CD14-positive monocyte (primary cell): ENCODE measurements at places on chromosomes 4 and X.

- no peaks in the 10 kb centered on the region for H3K27me3 ChIP-seq
- no peak for DNase-seq
- no peak overlapping the region for H3K27ac ChIP-seq
- no peaks in the 10 kb centered on the region for H3K36me3 ChIP-seq
Observed at GRCh38 chr4:160745126-160745525, 1418.7 kb downstream of the FSTL5 start.

- H3K27me3 ChIP-seq: no peaks in the 10 kb centered on the region
- H3K36me3 ChIP-seq: peaks cover 49% of the 10 kb centered on the region
- no peaks in the 10 kb centered on the region for H3K4me1 ChIP-seq
- H3K27ac ChIP-seq: no peak overlapping the region
Observed at GRCh38 chrX:49111791-49112190, 11.7 kb downstream of the GPKOW start.

DNA sequence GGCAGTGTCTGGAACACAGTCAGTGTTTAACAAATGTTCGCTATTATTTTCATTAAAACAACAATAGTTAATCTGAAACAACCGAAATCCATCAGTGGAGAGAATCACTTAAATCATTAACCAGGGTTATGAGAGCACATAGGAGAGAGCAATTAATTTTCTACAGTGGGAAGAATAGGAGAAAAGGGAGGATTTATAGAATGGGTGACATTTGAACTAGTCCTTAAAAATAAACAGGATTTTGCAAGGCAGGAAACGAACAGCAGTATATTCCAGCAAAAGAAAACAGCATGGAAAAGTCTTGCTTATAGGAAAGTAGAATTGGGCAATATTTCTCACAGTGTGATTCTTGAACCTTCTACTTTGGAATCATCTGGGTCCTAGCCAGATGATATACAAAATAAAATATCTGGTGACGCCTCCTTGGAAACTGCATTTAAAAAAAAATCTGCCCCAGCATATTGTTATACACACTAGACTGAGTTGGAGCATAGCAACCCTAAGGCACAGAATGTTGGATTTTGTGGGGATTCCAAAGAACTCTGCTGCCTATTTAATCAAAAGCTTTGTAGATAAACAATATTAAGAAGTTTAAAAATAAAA is 56.1 kb downstream of the INTS12 start:
- no peak for DNase-seq
- no peaks in the 10 kb centered on the region for H3K27me3 ChIP-seq

DNA sequence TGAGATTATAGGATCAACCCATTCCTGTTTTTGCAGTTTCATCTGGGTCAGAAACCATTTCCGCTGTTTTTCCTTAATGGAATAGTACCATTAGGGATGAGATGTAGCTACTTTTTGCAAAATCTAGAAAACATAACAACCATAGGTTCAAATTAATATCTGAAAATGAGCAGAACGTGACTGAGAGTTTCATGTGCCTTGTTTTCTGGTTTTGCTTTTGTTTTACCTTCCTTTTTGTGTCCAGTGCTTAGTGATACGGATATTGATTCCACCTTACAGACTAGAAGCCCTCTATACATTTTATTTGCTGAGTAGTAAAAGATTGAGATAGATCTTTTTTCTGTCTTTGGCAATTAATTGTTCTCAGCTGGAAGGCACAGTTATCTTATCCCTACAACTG is 46.5 kb downstream of the SNX25 start:
- H3K27ac ChIP-seq: no peak overlapping the region
- no peak for DNase-seq
- no peaks in the 10 kb centered on the region for H3K27me3 ChIP-seq
- peak overlapping the region; percentile 10 for H3K4me3 ChIP-seq
- no peaks in the 10 kb centered on the region for H3K4me1 ChIP-seq
- H3K36me3 ChIP-seq: no peaks in the 10 kb centered on the region

GRCh38 chr4:5954056-5954760 is 61.3 kb upstream of the CRMP1 start:
- no peaks in the 10 kb centered on the region for H3K4me1 ChIP-seq
- no peaks in the 10 kb centered on the region for H3K36me3 ChIP-seq
- DNase-seq: no peak
- no peaks in the 10 kb centered on the region for H3K27me3 ChIP-seq

DNA sequence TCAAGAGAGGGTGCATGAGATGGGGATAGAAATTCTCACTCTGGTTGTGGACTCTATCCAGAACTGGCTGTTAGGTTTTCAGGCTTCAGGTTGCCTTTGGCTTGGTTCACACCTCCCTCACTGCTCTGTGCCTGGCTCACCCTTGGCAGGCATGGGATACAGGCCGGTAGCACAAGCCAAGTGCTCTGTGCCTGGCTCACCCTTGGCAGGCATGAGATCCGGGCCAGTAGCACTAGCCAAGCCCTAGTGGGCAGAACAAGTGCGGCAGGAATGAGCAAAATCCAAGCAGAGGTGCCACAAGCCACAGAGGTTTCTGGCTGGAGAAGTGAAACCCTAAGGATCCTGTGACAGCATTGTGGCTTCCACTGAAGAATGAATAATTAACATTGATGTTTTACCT is 1642.3 kb downstream of the C4orf33 start:
- no peak for DNase-seq
- H3K27me3 ChIP-seq: no peaks in the 10 kb centered on the region
- no peaks in the 10 kb centered on the region for H3K36me3 ChIP-seq
- no peak overlapping the region for H3K4me3 ChIP-seq
- no peaks in the 10 kb centered on the region for H3K4me1 ChIP-seq
- no peak overlapping the region for H3K27ac ChIP-seq

DNA sequence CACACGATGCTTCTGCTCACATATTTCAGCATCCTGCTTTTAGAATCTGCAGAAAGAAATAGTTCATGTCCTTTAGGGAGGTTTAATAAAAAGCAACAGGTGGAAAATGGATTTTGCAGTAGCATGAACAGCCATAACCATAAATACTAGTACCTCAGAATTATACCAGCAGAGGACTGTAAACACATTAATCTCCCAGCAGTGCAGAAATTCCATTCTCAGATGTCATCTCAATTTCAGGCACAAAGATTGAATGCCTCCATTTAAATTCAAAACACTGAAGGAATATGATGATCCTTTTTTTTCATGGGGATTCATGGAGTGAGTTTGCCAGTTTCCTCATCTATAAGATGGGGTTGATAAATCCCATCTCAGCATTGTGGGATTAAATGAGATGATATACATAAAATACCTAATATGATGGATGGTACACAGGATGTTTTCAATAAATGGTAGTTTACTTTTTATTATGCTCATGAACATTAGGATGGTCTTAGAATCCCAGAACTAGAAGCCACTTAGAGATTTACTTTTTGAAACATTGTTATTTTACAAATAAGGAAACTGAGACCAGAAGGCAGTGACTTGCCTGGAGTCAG is 566 bp upstream of the LIMCH1 start:
- H3K36me3 ChIP-seq: no peaks in the 10 kb centered on the region
- H3K27me3 ChIP-seq: no peaks in the 10 kb centered on the region
- H3K4me1 ChIP-seq: peaks cover 11% of the 10 kb centered on the region
- no peak overlapping the region for H3K4me3 ChIP-seq
- no peak overlapping the region for H3K27ac ChIP-seq

DNA sequence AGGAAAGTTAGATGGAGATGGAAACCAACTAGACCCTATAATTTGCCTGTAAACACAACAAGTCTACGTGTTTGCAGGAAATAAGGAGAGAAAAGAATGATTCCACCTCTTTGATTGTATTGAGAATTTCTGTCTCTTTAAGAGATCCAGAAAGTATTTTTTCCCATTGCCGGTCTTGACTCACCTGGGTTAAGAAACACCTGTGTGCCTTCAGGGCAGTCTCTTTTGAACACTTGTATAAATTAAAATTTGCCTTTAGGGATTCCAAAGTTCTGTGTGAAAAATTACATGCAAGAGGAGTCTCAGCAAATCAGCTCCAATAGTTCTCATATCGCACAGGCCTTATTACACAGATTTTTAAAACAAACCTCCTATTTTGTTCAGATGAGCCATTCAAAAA is 46.0 kb upstream of the SMAD1 start:
- DNase-seq: no peak
- no peaks in the 10 kb centered on the region for H3K27me3 ChIP-seq
- no peaks in the 10 kb centered on the region for H3K4me1 ChIP-seq
- no peaks in the 10 kb centered on the region for H3K36me3 ChIP-seq
- no peak overlapping the region for H3K27ac ChIP-seq
- no peak overlapping the region for H3K4me3 ChIP-seq

- no peak overlapping the region for H3K27ac ChIP-seq
- H3K27me3 ChIP-seq: peaks cover 93% of the 10 kb centered on the region
- H3K4me1 ChIP-seq: no peaks in the 10 kb centered on the region
Observed at GRCh38 chr4:41746440-41747229, 1.9 kb downstream of the PHOX2B start.

DNA sequence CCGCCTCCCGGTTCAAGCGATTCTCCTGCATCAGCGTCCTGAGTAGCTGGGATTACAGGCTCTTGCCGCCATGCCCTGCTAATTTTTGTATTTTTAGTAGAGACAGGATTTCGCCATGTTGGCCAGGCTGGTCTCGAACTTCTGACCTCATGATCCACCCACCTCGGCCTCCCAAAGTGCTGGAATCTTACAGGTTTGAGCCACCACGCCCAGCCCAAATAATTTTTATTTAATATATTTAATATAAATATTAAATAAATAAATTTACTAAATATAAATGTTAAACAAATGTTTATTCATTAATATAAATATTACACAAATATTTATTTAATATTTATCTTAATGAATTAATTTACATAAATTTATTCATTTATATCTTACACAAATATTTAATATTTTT is 120.2 kb downstream of the SHOX start:
- no peak for DNase-seq
- H3K27ac ChIP-seq: no peak overlapping the region
- H3K4me3 ChIP-seq: no peak overlapping the region
- no peaks in the 10 kb centered on the region for H3K27me3 ChIP-seq

DNA sequence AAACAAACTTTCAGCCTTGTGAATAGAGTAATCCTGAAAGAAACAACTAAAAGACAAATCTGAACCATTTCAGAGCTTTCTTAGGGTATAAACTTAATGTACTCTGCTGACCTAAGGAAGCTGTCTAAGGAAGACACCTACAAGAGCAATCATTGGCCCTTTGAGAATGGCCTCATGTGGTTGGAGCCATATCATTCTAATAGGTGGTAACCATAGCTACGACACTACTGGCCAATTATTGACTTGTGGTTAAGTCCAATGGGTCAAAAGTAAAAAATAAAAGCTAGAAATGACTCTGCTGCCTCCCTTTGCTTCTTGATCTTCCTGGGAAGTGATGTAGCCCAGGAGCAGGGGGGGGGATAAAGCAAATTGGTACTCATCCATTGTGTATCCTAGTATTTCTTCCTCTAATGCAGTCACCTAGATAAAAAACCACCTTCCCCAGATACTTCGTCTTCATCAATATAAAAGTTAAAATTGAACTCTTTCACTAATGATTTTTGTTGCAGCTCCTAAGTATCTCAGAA is 547.0 kb downstream of the ARAP2 start:
- no peak overlapping the region for H3K4me3 ChIP-seq
- no peaks in the 10 kb centered on the region for H3K36me3 ChIP-seq
- DNase-seq: no peak
- H3K4me1 ChIP-seq: no peaks in the 10 kb centered on the region

DNA sequence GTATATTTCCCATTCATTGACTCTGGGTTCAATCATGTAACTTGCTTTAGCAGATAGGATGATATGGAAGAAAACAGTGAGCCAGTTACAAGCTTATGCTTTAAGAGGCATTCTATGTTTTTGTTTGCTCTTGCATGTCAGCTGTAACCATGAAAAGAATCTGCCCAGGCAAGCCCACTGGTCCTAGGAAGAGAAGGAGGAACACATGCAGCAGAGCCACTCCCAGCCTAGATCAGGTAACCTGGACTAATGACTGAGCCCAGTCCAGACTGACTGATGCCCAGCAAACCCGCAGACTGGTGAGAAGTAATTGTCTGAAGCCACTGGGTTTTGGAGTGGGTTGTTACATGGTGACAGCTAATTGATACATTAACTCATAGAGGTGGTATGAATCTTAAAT is 167.9 kb downstream of the COL4A6 start:
- DNase-seq: no peak
- H3K27ac ChIP-seq: no peak overlapping the region
- H3K36me3 ChIP-seq: no peaks in the 10 kb centered on the region
- H3K27me3 ChIP-seq: no peaks in the 10 kb centered on the region

- peaks cover 4% of the 10 kb centered on the region for H3K4me1 ChIP-seq
- H3K27ac ChIP-seq: no peak overlapping the region
- DNase-seq: no peak
- H3K36me3 ChIP-seq: no peaks in the 10 kb centered on the region
Observed at GRCh38 chr4:140854168-140854567, 98.0 kb upstream of the TBC1D9 start.

DNA sequence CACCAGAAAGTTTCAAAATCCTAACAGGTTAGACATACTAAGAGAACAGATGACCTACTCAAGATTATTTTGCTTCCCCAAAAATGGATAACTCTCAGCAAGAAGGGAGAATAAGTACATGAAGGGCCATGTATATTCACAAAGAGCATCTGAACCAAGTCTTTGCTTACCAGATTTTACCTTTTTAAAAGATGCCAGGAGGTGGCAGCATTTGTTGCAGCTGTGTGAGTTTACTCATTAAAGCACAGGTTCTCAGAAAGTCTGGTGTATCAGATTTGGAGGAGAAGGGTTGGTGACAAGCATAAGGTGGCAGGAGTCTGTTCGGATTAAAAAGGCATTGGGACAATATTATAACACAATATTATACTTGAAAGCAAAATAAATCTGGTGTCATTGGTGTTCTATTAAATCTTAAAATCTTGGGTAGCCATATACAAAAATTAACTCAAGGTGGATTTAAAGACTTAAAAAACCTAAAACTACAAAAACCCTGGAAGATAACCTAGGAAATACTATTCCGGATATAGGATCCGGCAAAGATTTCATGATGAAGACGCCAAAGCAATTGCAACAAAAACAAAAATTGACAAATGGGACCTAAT is 51.3 kb upstream of the NFKB1 start:
- no peak overlapping the region for H3K27ac ChIP-seq
- no peaks in the 10 kb centered on the region for H3K27me3 ChIP-seq
- H3K4me1 ChIP-seq: peaks cover 7% of the 10 kb centered on the region
- H3K36me3 ChIP-seq: no peaks in the 10 kb centered on the region
- DNase-seq: peak; percentile 49

GRCh38 chrX:119186763-119187162 is 49.3 kb upstream of the PGRMC1 start:
- H3K27me3 ChIP-seq: no peaks in the 10 kb centered on the region
- no peak overlapping the region for H3K27ac ChIP-seq
- H3K4me1 ChIP-seq: no peaks in the 10 kb centered on the region
- H3K4me3 ChIP-seq: no peak overlapping the region

DNA sequence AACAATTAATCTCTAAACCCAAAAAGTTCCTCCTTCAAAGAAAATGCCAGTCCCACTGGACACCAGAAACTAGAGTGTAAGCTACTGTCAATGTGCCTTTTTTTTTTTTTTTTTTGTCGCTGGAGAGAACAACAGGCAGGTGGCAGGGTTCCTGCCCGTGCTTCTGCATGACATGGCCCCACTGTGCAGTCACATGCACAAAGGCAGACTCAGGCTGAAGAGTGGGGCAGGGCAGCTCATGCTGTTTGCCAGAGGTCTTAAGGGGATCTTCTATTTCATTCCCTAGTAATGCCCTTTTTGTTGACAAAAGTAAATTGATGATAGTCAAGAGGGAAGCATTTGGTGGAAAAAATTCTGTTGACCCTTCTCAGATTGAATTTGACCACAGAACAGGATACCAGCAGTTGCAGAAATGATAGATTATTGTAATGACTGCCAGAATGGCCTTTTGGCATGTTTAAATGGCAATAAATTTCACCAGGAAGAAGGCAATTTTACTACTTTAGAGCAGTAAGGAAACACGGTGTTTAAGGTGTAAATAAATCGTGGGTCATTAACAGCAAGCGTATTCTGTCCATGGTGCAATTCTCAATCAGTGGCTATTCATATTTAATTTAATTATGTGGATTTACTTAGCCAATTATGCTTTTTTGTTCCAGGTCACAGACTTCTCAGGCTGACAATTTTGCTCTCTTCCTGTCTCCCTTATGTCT is 80.9 kb downstream of the NKX6-1 start:
- DNase-seq: no peak
- no peaks in the 10 kb centered on the region for H3K27me3 ChIP-seq
